Activated CD4-positive, alpha-beta T cell treated with anti-CD3 and anti-CD28 coated beads, Interleukin-2, Interleukin-4, amounts not matched to agents 100 ng/mL and 50 ng/mL, durations not matched to agents 16 hours and 8 hours (primary cell): ENCODE measurements at places on chromosomes 5 and 9.

- DNase-seq: no peak
Measured at GRCh38 chr9:134781591-134782302, 98.9 kb upstream of the FCN2 start.

- no peak for DNase-seq
Measured at GRCh38 chr9:18980189-18980588, 52.8 kb downstream of the SAXO1 start.

GRCh38 chr9:90092508-90092907 lies 487.7 kb downstream of the GADD45G start:
- DNase-seq: peak; percentile 9

DNA sequence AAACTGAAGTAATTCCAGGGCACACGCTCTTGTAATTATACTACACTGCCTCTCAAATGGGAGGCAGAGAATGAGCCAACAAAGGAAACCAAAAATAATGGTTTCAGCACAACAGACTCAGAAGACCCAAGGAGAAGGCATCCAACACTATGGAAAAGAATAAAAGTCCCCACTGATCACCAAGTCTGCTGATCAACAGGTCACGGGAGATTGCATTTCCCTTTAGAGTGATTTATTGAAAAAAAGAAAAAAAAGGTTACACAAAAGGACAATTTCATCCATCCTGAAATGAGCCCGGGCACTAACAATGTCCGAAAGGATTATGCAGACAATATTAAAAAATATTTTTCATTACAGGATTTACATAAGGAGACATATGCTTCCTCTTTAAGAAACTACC lies 28.8 kb downstream of the MYO10 start:
- no peak for DNase-seq

DNA sequence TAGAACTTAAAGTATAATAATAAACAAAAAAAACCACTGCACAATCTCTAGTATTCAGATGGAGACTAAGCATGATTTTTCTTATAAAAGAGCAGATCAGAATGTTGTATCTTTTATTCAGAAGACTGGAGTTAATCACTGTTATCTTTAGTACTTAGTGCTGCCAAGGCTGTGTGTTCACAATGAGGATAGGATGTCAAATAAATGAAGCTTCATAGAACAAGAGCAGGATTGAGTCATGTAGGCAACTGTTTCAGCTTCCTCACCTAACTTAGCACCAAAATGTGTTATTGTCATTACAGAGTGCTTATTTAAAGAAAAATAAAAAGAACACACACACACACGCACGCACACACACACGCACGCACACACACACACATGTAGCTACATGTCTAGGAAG lies 58.1 kb upstream of the CDKN2B start:
- DNase-seq: no peak

GRCh38 chr5:71693828-71694427 lies 25.1 kb upstream of the CARTPT start:
- no peak for DNase-seq

GRCh38 chr5:172775326-172776234 lies 4.6 kb upstream of the DUSP1 start:
- no peak for DNase-seq

DNA sequence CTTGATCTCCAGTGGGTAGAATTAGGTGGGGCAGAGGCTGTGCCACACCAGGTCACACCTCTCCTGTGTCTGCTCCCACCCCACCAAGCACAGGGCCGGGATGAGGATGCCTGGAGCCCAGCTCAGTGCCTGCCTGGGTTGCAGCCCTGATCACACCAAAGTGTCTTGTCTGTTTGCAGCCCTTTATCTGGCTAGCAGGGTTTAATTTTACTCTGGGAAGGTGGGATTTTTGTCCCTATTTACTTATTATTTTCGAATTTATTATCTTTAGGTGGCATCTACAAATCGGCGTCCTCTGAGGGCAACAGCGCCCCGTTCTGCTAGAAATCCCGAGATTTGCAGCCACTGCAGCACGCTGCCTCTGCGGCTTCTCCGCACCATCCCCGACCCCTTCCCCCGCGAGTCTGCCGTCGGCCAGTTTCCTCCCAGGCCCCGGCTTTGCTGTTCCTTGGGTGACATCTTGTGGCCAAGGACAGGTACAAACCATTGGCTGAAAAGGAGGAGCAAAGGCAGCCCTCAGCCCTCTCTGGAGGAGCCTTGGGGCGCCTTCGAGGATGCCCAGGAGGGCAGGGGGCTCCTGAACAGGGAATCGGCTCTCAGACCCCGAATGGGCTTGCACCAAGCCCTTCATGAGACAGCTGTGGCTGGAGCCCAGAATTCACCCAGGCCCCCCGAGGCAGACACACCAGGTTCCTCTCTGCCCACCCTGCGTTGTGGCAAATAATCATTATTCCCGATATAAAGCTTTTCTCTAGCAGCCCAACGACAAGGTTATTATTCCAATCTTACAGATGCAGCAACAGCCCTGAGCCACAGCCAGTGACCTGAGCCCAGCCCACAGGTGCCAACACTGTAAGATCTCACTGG lies 113.0 kb downstream of the GAPVD1 start:
- DNase-seq: peak; percentile 79

DNA sequence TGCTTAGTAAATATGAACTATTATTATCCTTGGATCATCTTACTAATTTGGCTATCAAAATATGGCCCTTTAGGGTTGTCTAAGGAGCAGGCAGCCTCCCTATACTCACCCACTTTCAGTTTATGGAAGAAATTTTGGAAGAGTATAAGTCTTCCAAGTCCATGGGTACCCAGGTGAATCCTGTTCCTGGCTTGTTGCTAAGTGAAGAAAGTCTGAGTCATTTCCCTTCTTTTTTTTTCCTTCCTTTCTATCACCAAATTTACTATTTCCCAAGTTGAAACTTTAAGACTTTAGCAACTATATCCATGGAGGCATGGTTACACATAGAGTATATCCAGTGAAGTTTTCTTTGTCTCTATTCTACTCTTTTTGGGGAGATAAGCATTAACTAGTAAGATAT lies 184.0 kb upstream of the ACTBL2 start:
- DNase-seq: no peak

GRCh38 chr5:88094403-88094802 lies 174.2 kb downstream of the TMEM161B start:
- DNase-seq: no peak

GRCh38 chr5:87103616-87104287 lies 163.9 kb upstream of the RASA1 start:
- DNase-seq: no peak

DNA sequence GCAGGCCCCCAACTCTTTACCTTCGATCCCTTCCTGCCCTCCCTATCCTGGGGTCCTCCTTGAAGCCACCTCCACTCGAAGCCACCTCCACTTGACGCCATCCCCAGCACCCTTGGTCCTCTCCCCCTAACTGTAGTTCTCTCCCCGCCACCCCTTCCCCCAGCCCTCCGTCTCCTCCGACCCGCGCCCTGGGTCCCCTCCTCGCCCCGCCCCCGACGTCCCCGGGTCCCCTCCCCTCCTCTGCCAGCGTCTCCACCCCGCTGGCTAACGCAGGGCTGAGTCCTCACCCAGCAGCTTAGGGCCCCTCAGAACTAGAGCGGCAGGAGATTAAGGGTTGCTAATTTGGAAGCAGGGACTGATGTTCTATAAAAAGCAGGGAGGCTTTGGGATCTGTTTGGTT lies 30.6 kb upstream of the ANKRD33B start:
- DNase-seq: no peak

DNA sequence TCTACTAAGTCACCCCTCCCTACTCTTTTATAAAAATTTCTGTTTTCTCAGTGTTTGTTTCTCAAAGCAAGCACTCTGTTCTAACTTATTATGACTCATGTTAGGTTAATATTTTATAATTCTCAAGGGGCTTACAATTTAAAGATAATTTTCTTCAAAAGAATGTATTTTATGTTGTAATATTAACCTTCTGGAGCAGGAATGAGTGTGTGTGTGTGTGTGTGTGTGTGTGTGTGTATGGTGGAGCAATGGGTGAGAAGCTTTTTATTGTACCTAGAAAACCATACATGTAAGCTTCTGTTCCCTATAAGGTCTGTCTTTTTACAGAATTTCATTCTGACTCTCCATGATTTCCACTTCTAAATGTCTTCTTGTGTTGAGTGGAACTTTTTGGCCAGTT lies 63.0 kb downstream of the PBX3 start:
- DNase-seq: no peak
